Fibroblast of mammary gland (primary cell): ENCODE measurements at places on chromosomes 3 and 15.
A peak's percentile ranks its signal among the peaks of the same experiment; 100 is the strongest.

DNA sequence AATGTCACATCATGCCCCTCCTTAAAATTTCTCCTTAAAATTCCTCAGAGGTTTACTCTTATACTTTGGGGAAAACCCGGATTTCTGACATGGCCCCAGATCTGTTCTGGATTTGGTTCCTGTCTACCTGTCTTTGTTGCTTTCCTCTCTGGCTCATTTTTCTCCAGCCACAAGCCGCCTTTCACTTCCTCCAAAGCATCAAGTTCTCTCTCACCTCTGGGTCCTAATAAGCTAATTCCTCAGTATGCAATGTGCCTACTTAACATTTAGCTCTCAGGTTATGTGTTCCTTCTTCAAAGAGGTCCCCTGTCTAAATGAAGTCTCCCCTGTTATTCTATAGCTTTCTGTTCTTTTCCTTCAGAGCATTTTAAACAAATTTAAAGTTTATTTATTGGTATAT, 16.1 kb downstream of the HMG20A start:
- DNase-seq, result no peak

DNA sequence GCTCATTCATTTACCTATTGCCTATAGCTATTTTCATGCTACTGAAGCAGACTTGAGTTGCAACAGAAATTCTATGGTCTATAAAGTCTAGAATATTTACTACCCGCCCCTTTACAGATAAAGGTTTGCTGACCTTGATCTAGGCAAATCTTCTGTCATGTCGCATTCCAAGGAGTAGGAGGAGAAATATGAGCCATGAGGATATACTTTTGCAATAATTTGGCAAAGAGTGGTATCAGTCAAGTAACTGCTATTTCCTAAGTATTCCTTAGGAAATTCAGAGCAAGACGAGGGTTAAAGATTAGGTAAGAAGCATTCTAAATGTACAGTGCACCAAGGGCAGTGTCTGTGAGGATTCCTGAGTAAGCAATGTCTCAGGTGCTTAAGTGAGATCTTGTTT, 121.0 kb upstream of the NUDT16 start:
- peak; percentile 46 for DNase-seq

DNA sequence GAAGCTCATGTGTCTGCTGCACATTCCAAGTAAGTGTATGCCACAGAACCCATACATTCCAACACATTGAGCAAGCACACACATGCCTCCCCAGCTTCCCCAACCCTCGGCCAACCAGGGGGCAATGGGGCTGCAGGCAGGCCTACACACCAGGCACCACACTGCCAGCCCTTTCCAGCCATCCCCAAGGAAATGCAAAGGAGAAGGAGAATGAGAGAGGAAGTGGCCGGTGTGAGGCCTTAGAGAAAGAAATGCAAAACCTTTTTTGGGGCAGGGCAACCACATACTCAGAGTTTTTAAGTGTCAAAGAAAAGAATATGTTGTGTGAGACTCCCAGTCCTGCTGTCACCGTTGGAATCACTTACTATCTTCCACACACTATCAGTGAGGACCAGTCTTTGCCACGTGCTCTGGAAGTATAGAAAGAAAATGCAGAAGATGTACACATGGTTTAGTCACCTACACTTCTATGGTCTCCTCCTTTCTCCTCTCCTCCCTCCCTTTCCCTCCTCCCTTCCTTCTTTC, 11.1 kb downstream of the IGF2BP2 start:
- DNase-seq, result peak; percentile 45

- DNase-seq, result no peak
Measured at GRCh38 chr3:183449391-183449790, 21.0 kb upstream of the MCF2L2 start.

DNA sequence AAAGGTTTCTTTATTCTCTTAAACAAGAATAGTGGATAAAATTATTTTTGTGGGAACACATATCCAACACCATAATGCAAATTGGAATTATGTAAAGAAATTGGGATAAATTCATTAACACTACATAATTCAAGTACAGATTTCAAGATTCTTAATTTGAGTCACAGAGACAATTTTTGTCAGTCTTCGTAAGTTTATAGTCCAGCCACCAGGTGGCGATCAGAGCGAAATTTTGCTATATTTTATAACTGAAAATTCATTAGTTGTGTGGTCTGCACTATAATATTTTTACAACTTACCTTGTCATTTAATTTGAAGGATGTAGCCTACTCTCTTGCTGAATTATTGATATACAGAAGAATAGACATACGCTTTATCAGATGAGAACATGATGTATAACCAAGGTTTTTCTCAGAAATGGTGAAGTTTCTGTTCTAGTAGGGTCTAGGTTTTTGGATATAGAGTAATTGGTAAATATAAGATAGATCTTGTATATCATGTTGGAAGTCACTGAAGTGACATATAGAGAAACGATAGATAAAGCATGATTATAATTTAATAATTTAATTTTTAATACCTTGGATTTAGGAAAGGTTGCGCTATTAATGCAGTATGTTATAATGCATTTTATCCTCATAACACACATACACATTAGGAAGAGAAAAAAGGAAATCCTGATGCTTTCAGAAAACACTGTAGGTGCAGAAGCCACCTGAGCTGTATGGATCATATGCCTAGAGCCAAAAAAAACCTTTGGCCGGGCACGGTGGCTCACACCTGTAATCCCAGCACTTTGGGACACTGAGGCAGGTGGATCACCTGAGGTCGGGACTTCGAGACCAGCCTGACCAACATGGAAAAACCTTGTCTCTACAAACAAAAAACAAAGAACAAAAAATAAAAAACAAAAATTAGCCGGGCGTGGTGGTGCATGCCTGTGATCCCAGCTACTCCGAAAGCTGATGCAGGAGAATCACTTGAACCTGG, 31.7 kb downstream of the PLSCR4 start:
- peak; percentile 52 for DNase-seq

- no peak for DNase-seq
Measured at GRCh38 chr15:84653584-84653909, 536 bp downstream of the WDR73 start.

DNA sequence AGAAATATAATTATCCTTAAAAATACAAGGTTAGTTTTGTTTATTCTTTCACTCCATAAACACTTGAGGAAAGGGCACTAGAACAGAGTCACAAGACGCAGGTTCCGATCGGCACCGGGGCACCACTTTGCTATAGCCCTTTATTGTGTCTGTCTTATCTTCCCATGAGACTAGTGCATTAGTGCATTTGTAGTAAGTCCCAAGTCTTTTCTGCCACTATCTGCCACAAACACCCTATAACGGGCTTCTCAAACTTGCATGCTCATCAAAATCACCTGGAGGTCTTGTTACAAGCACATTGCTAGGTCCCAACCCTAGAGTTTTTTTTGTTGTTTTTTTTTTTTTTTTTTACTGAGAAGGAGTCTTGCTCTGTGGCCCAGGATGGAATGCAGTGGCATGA, 213.1 kb downstream of the FOXP1 start:
- no peak for DNase-seq

GRCh38 chr3:115800489-115801075, 177.3 kb downstream of the GAP43 start:
- DNase-seq, result peak; percentile 91

DNA sequence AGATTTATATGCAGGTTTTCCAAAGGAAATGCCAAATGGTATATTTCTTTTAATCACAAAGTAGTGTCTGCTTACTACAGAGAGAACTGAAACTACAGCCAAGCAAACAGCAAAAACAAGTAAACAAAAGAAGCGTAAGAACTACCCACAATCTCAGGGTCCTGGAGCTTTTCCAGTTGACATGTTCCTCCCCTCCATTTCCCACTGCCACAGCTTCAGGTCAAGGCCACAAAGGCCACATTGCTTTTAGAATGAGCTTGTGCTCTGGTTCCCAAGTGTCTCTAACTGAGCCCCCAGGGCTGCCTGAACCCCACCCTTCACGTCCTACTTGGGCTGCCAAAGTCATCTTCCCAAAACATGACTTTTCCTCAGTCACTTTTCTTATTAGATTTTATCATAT, 24.1 kb downstream of the CTDSPL start:
- no peak for DNase-seq

DNA sequence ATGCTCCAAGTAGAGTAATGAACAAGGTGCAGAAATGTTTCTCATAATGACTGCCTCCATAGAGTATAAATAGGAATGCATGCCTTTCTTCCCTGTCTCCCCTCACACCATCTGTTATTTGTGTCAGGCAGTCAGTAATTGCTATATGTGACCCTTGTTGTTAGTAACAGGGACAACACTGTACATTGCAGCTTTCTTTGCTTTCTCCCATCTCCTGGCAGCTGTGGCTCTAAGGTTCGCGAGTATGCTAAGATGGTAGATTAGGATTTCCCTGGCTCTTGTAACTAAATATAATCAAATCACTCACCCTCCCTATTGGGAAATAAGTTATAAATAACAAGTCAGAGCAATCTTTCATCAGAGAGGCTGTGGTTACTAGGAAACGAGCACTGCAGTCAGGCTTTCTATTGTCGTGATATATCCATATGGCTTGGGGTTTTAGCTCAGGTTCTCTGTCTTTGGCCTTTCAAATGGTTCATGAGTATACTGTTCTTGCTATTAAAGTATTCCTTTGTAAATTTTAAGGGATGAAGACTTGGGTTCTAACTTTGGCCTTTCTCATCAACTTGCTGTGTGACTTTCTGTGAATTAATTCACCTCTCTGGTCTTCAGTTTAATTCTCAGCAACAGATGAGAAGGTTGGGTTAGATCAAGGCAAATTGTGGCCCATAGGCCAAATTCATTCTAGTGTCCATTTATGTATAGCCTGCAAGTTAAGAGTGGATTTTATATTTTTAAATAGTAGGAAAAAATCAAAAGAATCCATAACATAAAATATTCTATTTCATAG, 8.1 kb upstream of the MINDY4B start:
- no peak for DNase-seq

DNA sequence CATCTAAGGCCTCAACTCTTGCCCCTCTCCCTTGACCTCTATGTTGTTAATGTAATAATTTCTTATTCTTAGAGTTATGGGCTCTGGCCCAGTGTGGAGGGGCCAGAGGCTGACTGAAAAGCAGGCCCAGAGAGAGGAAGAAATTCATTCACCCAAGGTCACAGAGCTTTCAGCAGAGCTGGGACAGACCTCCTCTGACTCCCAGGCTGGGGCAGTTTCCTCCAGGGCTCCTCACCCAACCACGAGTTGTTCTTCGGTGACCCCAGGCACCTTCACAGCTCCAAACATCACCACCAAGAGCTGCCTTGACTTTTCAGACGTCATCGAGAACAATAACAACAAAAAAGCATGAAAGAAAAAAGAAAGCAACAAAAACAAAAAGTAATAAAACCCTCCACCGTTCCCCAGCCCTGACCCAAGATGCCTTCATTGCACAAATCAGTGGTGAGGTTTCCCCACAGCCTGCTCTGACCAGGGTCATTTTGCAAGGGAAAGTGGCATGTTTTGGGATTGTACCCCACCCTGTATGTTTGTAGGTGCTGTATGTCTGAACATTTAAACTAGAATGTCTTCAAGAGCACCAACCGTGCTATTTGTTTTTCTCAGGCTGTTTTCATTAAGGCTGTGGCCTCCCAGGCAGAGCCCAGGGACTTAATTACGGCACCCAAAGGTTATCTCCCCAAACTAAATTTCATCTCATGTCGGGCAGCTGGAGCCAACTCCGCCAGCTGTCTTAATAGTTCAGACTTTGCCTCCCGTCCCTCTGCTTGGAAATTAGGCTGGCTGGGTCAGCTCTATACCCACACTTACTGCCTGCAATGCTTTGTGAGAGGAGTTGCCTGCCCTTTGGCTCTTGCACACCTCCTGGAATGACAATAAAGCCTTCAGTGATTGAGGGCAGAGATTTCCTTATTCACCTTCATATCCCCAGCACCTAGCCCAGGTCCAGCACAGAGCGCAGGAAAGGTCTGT, 173.8 kb downstream of the RPLP1 start:
- no peak for DNase-seq

DNA sequence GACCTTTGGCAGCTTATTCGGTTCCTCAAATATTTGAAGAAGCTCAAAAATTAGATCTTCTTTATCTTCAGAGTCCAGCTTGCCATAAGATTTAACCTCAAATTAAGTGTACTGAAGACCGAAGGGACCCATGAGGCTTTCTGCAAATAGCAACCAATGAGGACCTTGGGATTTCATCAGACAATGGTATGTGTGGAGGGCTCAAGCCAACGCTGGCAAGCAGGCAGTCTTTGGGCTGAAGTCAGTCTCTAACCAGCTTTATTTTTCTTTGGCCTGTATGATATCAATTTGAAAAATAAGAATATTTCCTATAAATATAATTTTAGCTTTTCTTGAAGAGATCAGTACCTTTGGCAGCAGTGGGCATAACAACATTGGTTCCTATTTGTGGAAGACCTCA, 692.7 kb downstream of the MCTP2 start:
- DNase-seq, result no peak
